ENCODE measurements at places on chromosomes 5 and 9.

- no peak for DNase-seq
Observed at GRCh38 chr5:157766902-157767301, 23.4 kb downstream of the LSM11 start.

DNA sequence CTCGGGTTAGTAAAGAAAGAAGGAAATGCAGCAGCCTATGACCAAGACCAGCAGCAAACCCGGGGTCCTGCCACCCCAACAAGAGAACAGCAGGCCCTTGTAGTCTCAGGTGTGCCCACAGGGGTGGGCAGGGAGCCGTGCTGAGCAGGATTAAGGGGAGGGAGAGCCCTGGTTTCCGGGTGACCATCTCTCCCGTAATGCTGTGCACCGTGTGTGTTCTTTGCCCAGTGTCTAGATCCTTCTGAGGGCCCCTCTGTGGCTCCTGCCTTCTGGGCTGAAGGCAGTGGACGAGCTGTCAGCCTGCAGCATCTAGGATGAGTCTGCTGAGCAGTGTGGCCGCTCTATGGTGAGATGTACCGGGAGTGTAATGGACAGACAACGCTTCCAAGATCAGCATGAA is 12.7 kb upstream of the PLEKHG4B start:
- DNase-seq, result no peak

GRCh38 chr9:121201045-121201737 is 478 bp downstream of the RAB14 start:
- DNase-seq, result peak; percentile 20

DNA sequence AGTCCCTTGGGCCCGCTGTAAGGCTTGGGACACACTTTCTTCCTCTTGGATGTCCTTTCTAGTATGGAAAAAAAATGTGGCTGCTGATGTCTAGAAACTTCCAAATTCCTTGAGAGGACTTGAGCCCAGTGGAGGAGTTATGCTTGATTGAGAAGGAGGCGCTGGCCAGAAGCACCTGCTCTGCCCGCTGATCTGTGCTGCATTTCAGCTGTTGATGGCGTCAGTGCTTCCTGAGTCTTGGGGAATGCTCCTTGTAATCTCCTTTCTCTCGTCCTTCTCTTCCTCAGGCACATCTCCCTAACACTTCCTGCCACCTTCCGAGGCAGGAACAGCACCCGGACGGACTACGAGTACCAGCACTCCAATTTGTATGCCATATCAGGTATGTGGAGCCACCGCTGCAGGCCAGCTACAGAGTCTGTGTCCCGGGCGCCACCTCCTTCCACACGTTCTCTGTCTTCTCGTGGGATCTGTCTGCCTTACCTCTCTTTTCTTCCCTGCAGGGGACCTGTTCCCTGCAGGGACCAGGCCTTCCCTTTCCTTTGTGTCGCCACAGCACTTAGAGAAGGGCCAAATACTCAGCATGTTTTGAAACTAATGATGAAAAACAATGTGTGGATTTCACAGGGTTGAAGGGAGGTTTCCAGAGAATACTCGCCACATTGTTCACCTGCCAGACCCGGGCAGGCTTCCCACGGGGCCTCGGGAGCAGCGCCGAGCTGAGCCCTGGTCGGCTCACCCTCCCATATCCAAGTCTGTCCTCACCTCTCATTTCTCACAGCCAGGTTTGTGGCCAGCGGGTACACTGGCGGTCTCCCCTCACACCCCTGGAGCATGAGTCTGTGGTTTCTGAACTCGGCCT is 95.2 kb downstream of the MVB12B start:
- DNase-seq, result no peak

GRCh38 chr9:2962471-2963172 is 118.7 kb upstream of the PUM3 start:
- DNase-seq, result no peak

DNA sequence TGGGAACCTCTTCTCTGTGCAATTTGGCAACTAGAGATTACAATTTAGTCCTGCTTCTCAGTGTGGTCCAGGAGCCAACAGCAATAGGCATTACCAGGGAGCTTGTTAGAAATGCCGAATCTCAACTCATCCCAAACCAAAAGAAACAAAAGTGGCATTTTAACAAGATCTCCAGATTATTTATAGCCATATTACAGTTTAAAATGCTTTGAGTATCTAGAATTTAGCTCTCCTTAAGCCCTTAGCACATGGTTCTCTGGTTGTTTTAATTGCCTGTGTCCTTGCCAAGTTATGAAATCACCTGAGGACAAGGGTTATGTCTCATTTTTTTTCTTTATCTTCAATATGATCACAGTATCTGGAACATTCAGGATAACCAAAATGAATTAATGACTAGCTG is 51.6 kb upstream of the TAS2R1 start:
- DNase-seq, result no peak

DNA sequence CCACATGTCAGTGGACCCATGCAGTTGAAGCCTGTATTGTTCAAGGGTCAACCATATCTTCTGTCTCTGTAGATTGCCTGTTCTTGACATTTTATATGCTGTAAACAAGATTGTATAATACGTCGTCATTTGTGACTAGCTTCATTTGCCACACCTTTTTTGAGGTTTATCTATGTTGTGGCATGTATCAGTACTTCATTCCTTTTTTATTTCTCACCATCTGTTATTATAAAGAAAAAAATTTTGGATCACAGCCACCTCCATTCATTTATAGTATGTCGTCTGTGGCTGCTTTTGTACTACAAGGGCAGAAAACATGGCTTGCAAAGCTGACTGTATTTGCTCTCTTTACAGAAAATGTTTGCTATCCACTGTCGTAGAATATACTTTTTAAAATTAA is 72.4 kb downstream of the TEK start:
- DNase-seq, result no peak

GRCh38 chr9:101418518-101419430 is 16.8 kb downstream of the ALDOB start:
- DNase-seq, result no peak

GRCh38 chr5:32102254-32102986 is 71.7 kb downstream of the GOLPH3 start:
- no peak for DNase-seq

DNA sequence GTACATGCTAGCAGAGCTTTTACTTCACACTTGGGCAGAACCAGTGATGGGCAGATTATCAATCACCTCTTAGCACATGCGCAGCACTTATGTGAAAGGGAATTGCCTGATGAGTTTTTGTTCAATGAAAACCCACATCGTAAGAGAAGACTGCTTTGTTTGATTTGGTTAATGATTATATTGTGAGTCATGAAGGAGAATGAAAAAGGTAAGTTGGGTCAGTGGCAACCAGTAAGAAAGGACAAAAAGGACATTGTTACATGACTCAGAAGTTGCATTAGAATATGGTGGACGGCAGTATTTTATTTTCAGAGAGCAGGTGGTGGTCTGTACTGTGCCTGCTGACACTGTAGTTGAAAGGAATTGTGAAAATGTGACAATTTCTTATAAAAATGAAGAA is 127.4 kb downstream of the AOPEP start:
- DNase-seq, result no peak

DNA sequence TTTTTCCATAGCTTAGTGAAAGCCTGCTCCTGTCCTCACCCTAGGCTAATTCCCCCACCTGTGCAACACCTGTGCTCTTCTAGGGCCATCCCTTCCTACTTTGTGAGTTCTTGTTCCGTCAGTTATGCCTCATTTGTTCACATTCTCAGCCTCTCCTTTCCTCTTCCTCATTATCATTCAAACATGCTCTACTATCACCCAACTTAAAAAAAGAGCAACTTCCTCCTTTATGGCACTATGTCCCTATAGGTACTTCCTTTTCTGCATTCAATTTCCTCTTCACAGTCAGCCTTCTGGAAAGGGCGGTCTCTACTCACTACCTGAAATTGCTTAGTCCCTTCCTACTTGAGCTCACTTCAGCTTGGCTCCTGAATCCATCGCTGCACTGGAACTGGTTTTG is 111.8 kb upstream of the LHFPL2 start:
- DNase-seq, result no peak

DNA sequence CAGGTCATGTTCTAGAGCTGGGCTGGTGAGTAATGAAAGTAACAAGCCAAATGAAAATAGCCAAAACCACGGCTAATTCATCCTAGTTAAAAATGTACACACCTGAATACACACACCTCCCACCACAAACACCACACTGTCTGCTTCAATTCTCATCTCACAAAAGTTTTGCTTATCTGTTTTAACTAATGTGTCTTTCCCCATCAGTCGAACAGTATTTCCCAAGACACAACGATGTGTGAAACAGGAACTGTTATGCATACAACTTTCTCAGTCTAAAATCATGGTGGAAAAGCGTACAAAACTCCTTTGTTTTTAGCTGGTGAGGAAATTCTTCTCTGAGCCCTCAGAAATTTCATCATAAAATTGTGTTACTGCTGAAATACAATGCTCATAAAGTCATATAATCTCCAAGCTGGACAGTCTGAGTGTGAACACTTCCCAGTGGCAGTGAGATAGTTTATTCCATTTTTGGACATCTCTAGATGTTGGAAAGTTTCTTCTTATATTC is 242.4 kb downstream of the EFNA5 start:
- no peak for DNase-seq

GRCh38 chr5:87787625-87788256 is 375.0 kb upstream of the CCNH start:
- no peak for DNase-seq

DNA sequence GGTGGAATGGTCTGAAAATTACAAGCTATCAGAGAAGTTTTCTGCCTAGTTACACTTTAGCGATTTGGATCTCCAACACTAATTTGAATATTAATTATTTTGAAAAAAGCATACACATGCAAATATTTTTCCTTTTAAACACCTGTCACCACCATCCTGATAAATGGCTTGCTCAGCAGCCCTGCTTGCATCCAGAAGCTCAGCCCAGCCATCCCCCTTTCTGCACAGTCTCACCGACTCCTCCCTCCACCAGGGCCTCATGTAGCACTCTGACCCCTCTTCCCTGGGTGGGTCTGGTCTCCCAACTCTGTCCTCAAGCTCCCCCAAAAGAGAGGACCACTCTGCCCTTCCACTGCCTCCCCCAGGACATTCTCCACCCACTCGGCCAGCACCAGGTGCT is 70.0 kb downstream of the C5orf15 start:
- DNase-seq, result no peak

- DNase-seq, result no peak
Observed at GRCh38 chr5:171342362-171343111, 33.5 kb downstream of the TLX3 start.

DNA sequence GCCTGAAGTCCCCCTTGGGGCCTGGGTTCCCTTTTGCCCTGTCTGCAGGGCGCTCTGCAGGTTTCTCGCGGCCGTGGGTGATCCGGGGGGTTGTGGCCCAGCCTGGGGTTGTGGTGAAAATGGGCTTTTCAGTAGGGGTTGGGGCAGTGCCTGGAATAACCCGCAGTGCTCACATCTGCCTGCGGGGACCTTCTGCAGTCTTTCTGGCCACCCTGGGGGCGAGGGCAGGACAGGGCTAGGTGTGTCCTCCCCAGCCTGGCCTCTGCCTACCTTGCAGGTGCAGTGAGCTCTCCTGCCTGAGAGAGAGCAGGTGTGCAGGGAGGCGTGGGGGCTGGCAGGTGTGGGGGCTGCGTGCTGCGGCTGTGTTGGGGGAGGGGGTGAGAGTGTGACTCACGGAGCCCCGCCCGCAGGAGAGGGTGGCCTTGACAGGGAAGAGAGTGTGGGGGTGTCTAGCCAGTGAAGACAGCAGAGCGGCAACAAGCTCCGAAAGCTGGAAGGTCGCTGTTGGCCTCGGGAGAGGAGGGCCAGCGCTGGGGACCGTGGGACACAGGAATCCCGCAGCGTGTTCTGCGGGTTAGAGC is 131.4 kb downstream of the MRPL36 start:
- DNase-seq, result peak; percentile 14

- DNase-seq, result no peak
Observed at GRCh38 chr9:126454795-126455194, 128.2 kb downstream of the MVB12B start.

DNA sequence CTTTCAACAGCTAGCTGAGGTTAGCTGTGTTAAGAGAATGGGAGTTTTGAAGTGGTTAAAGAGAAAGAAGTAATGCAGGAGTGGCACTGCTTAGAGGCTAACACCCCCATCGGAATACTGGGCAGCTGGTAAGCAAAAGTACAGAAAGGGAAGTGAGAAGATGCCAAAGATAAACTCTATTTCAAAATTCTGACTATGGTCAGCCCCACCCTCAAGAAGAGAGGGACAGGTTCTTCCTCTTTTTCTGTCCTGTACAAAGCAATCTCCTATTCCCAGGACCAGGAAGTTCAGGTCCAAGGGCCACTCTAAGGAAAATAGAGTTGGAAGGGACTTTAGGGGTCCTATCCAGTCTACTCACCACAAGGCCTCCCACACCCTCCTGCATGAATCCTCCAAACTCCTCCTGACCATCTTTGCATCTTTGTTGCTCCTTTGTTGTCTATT is 45.9 kb upstream of the JAK2 start:
- no peak for DNase-seq

GRCh38 chr9:70561786-70562395 is 147.4 kb upstream of the KLF9 start:
- DNase-seq, result no peak

- no peak for DNase-seq
Observed at GRCh38 chr9:16543225-16543624, 327.2 kb downstream of the BNC2 start.

- DNase-seq, result no peak
Observed at GRCh38 chr5:74864823-74865222, 1.4 kb downstream of the FAM169A start.

DNA sequence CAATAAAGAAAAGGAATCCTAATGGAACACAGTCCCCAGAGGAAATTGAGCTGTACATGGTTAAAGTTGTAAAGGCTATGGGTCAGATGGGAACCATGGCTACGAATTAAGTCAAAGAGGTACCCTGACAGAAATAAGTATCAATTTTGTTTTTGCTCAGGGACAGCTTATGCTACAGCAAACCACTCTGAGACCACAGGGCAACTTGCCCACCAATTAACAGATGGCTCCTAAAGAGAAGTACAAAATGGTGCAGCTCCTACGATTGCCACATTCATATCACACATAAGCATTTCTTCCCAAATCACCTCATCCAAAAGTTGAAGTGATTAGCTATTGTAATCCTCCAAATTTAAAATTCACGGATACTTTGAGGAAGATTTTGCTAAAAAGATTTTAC is 83.0 kb downstream of the ELAVL2 start:
- DNase-seq, result no peak

- no peak for DNase-seq
Observed at GRCh38 chr5:109049565-109049964, 301.9 kb downstream of the FER start.

- no peak for DNase-seq
Observed at GRCh38 chr5:36744773-36745589, 131.6 kb upstream of the NIPBL start.

GRCh38 chr5:2200261-2200950 is 317.7 kb upstream of the IRX4 start:
- no peak for DNase-seq

DNA sequence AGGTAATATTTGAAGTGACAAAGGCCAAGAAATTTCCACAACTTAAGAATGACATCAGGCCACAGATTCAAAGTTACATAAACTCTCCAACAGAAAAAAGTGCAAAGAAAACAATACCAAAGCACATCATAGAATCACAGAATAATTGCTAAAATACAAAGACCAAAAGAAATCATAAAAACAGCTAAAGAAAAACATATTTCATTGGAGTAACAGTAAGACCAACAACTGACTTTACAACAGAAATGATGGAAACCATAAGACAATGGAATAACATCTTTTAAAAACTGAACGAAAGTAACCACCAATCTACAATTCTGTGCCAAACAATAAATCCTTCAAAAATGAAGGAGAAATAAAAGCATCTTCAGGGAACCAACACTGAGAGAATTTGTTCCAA is 38.3 kb downstream of the ZDHHC21 start:
- no peak for DNase-seq

Data from activated CD8-positive, alpha-beta memory T cell treated with anti-CD3 and anti-CD28 coated beads for 4 hours (primary cell).